Activated CD4-positive, alpha-beta memory T cell treated with anti-CD3 and anti-CD28 coated beads, Interleukin-2, amount 10 ng/mL, durations not matched to agents 7 days and 5 days (primary cell): ENCODE measurements at places on chromosomes 7 and 10.

DNA sequence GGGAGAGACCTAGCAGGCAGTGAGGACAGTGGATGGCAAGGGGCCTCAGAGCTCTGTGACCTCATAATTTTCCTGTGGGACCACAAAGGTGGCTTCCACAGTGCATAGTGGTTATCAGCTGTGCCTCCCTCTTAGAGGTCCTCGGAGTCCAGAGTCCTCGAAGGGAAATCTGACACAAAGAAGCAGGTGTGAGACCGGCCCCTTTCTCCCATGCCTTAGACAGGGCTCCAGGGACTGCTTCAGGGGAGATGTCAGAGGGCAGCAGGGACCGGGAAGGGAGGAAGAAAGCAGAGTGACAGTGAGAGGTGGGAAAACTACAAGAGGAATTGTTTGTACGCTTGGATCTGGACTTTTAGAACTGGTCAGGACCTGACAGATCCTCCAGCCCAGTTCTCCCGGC lies 66.3 kb downstream of the BAMBI start:
- DNase-seq = no peak

GRCh38 chr10:36493516-36493880 lies 631.9 kb upstream of the ANKRD30A start:
- DNase-seq = no peak

- DNase-seq = peak; percentile 64
Measured at GRCh38 chr10:75043256-75044131, 68.0 kb upstream of the SAMD8 start.

DNA sequence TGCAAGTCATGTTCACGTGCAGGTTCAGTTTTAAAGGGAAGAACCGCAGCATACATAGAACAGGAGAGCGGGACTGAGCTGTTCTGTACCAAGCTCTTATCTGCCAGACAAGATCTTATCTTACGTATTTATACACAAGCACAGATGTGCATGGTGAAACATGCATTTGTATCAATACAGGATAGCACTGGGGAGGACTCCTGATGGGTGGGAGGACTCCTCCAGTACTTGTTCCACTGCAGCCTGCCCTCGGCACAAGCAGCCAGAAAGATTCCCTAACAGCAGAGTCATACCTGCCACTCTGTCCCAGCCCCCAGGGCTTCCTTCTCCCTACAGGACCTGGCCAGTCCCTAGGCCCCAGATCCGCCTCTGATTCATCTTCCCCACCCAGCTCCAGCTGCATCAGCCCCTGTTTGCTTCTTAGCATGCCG lies 13.2 kb upstream of the PRKCQ start:
- no peak for DNase-seq

DNA sequence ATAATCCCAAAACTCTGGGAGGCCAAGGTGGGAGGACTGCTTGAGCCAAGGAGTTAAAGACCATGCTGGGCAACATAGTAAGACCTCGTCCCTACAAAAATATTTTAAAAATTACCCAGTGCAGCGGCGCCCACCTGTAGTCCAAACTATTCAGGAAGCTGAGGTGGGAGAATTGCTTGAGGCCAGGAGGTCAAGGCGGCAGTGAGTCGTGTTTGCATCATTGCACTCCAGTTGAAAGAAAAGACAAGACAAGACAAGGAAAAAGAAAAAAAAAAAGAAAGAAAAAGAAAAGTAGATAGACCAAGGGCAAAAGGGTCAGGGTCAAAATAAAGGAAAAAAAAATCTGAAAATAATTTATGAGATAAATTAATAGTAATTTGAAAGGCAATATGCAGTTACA lies 5.8 kb downstream of the ANXA7 start:
- no peak for DNase-seq

DNA sequence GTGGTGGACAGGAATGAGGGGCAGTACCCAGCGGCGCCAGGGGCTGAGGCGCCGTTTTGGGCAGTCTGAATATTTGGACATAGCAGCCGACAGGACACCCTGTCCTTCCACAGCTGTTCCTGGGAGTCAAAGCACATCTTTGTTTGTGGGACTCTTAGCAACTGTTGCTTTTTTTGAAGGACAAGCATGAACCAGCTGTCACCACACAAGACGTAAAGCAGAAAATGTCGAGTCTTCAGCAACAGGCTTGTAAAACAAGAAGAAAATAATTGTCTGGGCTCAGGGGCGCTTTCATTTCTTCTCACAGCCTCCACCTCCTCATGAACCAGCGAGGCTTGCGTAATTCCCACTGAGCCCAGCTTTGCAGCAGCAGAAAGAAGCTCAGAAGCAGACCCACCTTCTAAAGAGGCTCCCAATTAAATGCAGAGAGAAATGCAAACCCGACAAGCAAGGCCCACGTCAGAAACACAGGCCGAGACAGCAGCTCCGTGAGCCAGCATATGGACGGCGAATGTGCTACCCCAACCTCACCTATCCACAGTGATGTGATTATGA lies 68.9 kb upstream of the DNAAF5 start:
- no peak for DNase-seq

DNA sequence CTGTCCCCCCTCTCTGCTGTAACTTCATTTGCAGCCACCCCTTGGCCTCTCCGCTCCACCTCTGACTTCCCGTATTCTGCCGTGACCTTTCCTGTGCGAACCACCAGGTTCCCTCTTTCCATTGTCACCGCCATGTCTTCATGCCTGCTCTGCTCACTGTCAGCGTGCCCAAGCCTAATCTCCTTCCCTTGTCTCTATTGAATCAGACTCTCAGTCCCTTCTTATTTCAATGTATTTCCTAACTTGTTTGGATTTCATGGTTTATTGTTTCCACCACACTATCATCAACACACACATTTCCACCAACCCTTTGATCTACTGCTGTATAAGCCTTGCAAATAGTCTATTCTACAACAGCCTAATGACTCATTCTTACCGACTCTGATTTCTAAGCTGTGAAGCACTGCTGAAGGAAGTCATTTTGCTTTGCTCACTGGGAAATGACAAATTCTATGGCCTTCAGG lies 30.0 kb upstream of the INHBA start:
- DNase-seq = no peak

GRCh38 chr7:85719981-85720953 lies 533.4 kb upstream of the SEMA3D start:
- DNase-seq = no peak

DNA sequence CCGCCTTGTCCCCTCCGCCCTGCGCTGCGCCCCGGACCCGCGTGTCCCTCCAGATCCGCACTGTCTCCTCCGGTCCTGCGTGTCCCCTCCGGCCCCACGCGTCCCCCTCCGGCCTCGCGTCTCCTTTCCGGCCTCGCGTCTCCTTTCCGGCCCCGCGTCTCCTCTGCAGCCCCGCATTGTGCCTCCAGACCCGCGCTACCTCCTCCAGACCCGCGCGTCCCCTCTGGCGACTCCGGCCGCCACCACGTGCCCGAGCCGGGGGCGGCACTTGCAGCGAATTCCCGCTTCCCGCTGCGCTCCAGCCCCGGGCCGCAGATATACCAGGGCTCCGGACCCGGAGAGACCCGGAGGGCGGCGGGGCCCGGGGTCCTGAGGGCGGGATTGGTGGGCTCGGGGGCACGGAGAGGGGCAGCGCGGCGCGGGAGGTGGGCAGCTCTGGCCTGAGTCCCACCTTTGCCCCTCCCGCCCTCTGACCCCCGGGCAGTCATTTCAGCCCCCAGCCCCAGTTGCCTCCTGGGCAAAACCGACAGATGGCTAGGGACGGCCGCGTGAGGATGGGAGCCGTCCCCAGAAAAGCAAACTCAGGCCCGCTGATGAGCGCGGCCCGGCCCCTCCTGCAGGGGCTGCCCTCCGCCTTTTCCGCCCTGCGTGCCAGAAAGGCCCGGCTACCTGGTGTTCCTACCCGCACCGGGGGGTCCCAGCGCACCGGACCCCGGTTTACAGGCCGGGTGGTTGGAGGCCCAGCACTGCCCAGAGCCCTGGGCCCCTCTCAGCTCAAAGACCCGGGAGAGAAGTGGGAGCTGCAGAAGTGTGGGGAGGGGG lies 56.5 kb downstream of the RBM17 start:
- DNase-seq = no peak

DNA sequence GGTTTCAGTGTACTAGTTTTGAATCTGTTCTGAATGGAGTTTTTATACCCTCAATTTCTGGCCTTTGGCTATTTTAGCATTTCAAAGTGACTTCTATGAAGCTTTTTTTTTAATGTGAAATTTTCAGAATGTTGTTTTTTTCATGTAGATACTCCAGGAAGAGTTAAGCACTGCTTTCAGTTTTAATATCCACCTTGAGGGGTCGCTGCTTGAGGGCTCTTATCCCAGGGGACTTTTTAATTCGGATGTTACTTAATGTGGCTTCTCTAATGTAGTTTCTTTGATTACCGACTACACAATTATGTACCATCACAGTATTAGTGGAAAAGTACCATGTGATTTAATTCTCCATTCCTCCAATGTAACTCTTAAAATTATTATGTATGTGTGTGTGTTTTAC lies 5.2 kb downstream of the IFIT5 start:
- DNase-seq = no peak

DNA sequence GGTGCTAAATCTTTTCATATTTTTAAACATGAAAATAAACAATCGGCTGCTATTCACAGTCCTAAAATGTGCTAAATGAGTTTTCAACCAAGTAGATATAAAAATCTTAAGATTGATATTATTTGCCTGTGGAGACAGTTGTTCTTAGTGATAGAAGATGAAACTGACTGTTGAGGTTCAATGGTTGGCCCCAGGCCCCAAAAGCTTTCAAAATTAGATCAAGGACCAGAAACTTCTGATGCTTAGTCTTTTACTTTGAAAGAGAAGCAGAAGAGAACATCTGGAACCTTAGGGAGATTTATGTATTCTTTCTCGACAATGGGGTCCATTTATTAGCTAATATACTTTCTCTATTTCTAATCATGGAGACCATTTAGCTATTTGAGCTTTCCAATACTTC lies 155.8 kb downstream of the REEP3 start:
- no peak for DNase-seq

GRCh38 chr10:24737001-24737400 lies 13.3 kb upstream of the ARHGAP21 start:
- DNase-seq = no peak

- DNase-seq = no peak
Measured at GRCh38 chr7:36279200-36279925, 110.3 kb upstream of the ANLN start.

DNA sequence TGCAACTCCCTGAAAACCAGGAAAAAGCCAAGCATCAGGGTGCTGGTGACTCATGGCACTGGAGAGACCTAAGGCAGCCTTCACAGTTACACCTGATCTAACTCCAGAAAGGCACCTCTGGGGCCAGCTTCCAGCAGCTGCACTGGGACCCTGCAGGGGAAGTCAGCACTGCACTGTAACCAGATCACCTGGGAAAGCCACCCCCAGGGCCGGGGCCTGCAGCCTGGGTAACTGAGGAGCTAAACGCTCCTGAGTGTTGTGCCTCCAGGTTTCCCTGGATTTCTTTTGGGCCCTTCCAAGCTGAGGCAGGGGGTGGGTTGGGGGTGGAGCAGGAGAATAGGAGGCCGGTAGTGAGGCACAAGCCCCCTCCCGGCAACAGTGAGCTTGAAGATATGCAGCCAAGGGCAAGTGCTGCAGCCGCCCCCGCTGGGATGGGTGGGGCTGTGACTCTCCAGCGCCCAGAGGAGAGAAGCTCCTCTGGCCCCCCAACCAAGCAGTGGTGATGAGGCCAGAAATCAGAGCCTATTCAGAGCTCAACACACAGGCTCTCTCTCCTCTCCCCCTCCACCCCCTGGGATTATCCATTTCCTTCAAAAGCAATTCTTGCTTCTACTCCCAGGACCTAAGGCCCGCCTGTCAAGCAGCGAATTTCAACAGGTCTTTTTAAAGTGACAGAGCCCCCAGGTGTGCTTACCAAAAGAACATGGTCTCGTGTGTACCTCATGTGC lies 2.6 kb downstream of the CXCL12 start:
- DNase-seq = peak; percentile 7

DNA sequence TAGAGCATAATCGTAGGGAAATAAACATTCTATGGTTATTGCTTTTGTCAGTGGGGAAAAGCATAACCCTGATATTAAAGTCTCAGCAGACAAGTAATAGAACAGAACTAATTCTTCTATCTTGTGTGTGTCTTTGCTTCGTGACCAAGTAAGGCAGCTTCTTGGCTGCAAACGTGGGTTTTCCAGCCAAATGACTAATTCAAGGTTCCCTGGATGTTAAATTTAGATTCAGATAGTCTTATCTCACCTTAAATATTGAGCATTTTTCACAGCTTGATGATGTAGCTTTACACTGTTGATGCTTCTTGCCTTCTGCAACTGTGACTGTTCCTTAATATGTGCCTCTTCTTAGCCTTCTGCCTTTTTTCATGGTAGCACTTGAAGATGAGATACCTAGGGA lies 113.0 kb downstream of the EXOC4 start:
- DNase-seq = no peak

GRCh38 chr7:129228633-129229032 lies 3.8 kb downstream of the AHCYL2 start:
- no peak for DNase-seq

- DNase-seq = no peak
Measured at GRCh38 chr10:12590675-12591659, 241.6 kb downstream of the CAMK1D start.

- no peak for DNase-seq
Measured at GRCh38 chr10:19629567-19629966, 186.7 kb upstream of the PLXDC2 start.

GRCh38 chr10:78754269-78755062 lies 314.3 kb upstream of the ZMIZ1 start:
- DNase-seq = no peak

- peak; percentile 49 for DNase-seq
Measured at GRCh38 chr10:98041352-98042043, 11.1 kb upstream of the CRTAC1 start.

- no peak for DNase-seq
Measured at GRCh38 chr7:74101061-74101681, 17.6 kb downstream of the LIMK1 start.

DNA sequence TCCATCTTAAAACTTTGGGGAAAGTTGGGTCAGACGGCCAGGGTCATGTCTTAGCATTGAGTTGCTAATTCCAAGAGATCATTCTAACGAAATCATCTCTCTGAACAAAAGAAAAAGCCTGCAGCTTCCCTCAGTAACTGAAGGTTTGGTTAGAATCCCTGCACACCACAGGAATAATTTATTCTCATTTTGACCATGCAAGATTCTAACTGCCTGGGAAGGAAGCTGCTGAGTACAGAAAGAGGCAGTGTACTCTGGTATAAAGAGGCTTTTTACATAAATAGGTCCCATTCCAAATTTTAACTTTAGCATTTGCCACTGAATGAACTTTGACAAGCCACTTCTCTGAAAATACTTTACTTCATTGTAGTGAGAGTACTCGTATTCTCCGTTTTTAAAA lies 76.9 kb upstream of the RSBN1L start:
- DNase-seq = no peak

DNA sequence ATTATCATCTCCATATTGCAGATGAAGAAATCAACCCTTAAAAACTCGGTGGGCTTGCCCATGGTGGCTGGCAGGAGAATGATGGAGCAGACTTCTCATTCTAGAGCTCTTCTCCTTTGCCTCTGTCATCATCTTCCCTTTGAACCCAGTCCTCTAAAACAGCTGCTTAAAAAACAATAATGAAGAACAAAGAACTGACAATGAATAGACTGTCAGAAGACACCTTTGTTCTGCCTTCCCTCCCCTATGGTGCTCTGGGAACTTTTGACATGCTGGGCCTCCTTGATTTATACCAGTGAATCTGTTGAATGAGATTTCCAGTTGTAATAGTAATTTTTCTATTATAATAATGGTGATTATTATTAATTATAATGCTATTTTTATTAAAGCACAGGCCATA lies 103.0 kb downstream of the SORCS3 start:
- no peak for DNase-seq
